ENCODE measurements at places on chromosomes 5 and 9.

- DNase-seq, result no peak
Measured at GRCh38 chr5:169054506-169054905, 246.4 kb downstream of the SLIT3 start.

- DNase-seq, result no peak
Measured at GRCh38 chr9:127059030-127059429, 63.4 kb downstream of the ANGPTL2 start.

DNA sequence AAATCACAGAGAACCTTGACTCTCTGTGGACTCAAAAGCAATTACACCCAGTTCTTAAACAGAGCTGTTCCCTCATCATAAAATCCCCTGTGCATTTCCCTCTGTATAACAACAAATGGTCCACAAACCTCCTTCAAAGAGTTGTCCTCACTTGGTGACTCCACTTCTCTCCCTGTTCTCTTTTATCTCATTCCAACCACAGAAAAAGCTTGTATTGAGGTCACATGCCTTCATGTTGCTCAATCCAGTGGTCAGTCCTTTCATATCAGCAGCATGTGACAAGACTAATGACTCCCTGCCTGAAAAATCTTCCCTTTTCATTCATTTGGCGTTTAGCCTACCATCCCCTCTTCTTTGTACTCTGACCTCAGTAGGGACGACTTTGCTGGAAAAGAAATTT lies 158.0 kb downstream of the DEPDC1B start:
- DNase-seq, result no peak

- DNase-seq, result peak; percentile 23
Measured at GRCh38 chr5:136133222-136133921, 727 bp downstream of the SMAD5 start.

DNA sequence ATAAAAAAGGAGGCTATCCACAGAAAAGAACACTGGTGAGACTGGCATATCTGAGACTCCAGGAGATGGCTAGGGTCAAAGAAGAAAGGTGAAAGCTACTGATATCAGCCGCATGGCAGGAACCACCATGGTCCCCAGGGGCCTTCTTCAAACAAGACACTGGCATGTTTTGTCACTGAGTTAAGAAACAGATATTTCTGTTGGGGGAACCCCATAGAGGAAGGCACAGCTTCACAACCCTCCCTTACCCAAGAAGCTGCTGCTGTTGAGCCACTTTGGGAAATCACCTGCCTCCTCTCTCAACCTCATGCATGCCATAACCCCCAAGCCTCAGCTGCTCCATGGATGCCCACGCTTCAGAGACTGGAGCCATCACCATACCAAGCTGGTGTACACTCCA lies 13.3 kb upstream of the BTNL3 start:
- DNase-seq, result no peak

- DNase-seq, result no peak
Measured at GRCh38 chr5:124754206-124754927, 7.9 kb upstream of the ZNF608 start.

DNA sequence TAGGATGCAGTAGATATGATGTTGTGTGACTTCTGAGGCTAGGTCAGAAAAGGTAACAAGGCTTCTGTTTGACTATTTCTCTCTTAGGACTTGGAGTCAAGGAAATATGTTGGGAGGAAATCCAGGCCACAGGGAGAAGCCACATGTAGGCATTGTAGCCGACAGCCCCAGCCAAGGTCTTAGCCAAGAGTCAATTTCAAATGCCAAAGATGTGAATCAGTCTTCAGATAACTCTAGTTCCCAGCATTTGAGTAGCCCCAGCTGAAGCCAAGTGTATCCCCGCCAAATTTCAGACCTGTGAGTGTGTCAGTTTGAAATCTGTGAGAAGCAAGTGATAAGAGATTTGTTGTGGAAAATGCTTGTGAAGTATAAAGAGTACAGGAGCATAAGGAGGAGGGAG lies 38.1 kb upstream of the ISL1 start:
- no peak for DNase-seq

GRCh38 chr5:145210020-145210419 lies 625.1 kb downstream of the PRELID2 start:
- no peak for DNase-seq

DNA sequence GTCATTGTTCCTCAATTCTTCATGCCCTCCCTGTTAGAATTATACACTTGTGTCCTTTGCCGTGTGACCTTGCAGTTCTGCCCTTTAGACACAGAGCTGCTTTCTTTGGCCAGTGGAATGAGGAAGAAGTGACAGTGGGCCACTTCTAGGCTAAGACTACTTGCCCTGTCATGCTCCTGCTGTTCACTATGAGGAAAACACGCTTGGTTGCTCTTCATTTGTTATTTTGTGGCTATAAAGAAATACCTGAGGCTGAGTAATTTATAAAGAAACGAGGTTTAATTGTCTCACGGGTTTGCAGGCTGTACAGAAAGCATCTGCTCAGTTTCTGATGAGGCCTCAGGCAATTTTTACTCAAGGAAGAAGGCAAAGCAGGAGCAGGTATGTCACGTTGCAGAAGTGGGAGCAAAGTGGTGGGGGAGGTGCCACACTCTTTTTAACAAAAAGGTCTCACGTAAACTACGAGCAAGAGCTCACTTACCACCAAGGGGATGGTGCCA lies 279.1 kb upstream of the DMAC1 start:
- no peak for DNase-seq

GRCh38 chr5:40680741-40681362 lies 1.1 kb downstream of the PTGER4 start:
- no peak for DNase-seq

DNA sequence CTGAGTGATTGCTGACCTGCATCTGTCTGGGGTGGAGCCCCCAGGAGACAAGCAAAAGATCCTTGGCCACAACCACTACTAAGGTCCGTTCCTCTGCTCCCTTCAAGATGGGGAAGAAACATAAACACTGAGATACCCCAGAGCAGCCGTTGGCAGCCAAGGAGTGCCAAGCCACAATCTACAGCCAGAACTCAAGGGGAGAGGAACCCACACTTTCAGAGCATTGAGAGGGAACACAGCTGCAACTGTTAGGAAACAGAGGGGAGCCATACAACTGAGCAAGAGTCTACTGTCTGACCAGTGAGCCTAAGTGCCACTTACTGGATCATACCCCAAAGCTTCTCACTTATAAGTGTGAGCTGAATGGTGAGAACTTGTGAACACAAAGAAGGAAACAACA lies 44.6 kb upstream of the ADRB2 start:
- DNase-seq, result no peak

- DNase-seq, result no peak
Measured at GRCh38 chr9:106860721-106861639, 2.0 kb upstream of the ZNF462 start.

DNA sequence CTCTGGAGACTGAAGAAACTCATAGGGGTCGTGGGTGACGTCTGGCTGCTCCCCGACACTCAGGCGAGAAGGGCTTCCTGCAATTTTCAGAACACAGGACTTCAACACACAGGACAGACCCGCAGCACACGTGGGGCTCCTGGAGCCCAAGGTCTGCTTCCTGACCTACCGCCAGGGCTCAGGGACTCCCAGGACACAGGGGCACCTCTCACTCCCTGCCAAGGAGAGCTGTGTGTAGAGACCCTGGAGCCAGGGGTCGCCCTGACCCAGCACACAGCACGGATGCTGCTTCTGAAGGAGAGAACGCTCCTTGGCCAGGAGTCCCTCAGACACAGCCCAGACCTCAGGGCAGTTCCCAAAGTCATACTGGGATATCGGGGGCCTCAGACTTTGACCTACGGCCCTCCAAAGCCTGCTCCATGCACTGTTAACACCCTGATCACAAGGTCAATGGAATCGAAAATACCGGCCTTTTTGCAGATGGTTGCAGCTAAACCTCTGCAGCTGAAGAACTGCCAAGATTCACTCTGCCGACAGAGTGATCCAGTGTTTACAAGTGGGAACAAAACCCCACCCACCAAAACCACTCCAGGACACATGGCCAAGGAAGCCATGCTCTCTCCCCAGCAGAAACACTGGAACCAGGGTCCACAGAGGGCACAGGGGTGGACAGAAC lies 13.8 kb upstream of the ZDHHC11 start:
- no peak for DNase-seq

DNA sequence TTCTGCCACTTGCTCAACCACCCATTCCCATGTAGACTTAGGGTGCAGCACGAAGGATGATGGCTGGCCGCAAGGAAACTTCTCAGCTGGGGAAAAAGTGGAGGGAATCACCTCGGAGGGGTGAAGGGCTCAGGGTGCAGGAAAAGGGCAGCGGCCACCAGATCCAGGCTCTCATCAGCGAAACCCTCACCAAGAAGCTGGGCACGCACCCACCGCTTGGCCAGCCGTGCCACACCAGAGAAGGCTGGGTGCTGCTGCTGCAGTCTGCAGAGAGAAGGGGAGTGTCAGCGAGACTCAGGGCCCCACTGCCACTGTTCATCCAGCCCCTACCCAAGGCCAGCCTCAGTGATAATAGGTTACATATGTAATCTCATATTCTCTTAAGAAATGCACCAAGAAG lies 8.6 kb downstream of the NOL6 start:
- no peak for DNase-seq

DNA sequence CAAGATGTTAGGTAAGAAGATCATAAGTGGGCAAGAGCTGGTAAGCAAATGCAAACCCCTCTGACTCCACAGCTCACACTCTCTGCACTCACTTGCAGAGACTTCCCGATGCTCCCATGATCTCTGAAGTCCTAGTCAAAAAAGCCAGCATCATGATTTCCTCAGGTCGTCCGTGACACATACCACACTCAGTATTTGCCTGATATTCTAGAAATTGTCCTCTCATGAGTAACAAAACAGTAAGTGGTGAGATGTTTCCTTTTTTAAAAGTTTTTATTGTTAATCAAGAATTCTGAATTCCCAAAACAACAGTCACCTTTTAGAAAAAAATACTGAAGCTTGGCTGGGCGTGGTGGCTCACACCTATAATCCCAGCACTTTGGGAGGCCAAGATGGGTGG lies 194.6 kb downstream of the DENND1A start:
- DNase-seq, result no peak

DNA sequence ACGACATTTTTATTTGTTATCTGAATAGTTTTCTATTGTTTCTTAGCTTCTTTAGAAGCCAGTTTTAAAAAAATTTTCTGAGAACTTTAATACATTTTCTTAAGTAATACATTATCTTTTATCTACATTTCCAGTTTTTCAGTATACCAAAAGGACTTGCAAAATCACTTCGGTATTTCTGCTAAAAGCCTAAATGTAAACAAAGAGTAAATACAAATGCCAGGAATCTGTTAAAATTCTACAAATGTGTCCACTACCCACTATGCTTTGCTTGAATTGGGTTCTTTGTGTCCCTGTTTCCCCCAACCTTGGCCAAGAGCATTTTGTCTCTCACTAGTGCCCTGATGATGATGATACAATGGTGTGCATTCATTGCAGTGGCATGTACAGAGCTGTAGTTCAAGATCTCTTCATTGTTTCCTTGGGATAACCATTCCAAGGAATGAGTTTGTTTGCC lies 611.2 kb downstream of the NR2F1-AS1 start:
- DNase-seq, result no peak

Measured in smooth muscle cell of the brain vasculature (primary cell).